ENCODE measurements at places on chromosomes 4 and X.

DNA sequence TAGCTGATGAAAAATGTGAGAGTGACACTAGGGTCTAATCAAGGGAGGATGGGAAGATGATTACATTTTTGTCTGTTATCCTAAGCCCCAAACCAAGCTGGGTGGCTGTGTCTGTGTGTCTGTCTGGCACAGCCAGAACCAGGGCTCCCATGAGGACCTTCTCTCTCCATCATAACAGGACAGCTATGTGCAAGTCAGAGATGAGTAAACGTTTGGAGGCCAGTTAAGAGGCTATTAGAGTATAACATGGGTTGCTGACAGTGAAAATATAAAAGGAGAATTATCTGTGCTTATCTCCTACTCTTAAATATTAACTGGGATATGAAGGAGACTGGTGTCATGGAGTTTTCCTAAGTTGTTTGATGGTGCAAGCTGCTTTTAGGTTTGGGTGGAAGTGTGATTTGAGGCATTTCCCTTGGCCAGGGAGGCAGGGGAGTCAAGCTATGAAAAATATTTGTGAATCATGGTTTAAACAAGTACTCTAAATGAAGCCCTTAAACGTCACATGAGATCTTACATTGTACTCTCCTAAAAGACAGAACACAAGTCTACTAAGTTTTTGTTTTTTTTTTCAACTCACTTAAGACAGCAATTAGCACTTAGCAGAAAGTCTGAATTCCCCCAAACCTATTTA, 156.2 kb downstream of the ENOX2 start:
- DNase-seq = no peak

- no peak for DNase-seq
These were observed 89.4 kb downstream of the EFNB1 start for GRCh38 chrX:68918202-68918601.

- no peak for DNase-seq
These were observed 29.7 kb downstream of the F9 start for GRCh38 chrX:139560221-139560620.

GRCh38 chrX:25928316-25928715, 209.8 kb upstream of the MAGEB18 start:
- no peak for DNase-seq

- DNase-seq = no peak
These were observed 511.6 kb upstream of the PRKX start for GRCh38 chrX:4225086-4225485.

DNA sequence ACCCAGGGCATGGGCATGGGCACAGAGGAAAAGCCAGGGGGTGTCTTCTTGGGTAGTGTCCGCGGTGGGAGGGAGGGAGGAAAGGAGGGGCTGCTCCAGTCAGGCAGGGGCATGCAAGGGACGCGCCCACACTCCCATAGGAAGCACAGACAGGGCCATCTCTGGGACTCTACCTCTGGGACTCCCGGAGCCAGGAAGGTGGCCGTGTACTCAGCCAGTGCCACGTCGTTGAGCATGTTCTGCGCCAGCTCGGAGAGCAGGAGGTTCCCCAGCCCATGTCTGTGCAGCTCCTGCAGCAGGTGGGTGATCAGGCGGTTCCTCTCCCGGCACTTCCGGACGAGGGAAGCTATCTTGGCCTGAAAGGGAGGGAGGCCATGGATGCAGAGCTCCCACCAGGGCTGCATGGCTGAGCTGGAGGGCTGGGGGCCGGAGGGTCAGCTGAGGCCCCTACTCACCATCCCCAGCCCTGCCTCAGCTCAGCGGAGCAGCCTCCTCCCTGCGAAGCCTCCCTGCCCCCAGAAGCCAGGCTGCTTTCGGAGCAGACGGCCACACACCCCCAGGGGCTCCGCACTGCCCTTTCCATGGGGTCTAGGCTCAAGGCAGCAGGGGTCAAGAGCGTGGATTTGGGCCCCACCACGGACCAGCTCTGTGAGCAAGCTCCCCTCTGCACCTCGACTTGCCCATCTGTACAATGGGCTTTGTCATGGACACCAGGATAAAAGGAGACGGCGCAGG, 44.6 kb downstream of the C4orf50 start:
- DNase-seq = no peak

- DNase-seq = no peak
These were observed 21.1 kb downstream of the PIGG start for GRCh38 chr4:519885-520682.

GRCh38 chr4:88965053-88965452, 91.9 kb downstream of the FAM13A start:
- no peak for DNase-seq

GRCh38 chr4:75745161-75745560, 20.8 kb downstream of the USO1 start:
- DNase-seq = no peak

- DNase-seq = no peak
These were observed 154.8 kb upstream of the ZFP42 start for GRCh38 chr4:187840814-187841213.

DNA sequence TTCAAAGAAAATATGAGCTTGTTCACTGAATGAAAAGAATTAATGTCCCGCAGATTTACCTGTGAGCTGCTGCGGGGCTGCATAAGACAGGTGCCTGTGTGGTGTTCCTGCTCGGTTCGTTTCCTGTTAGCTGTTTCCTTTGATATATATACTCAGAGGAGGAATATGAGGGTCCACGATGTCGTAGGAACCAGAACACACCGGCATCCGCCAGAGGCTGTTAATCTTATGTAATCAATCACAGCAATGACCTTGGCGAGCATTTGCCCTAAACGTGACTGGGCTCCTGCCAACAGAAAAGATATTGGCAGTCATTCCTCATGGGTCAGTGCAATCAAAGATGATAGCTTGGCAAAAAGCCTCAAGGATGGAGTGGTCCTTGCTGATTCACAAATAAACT, 260.1 kb downstream of the EVC2 start:
- DNase-seq = no peak

DNA sequence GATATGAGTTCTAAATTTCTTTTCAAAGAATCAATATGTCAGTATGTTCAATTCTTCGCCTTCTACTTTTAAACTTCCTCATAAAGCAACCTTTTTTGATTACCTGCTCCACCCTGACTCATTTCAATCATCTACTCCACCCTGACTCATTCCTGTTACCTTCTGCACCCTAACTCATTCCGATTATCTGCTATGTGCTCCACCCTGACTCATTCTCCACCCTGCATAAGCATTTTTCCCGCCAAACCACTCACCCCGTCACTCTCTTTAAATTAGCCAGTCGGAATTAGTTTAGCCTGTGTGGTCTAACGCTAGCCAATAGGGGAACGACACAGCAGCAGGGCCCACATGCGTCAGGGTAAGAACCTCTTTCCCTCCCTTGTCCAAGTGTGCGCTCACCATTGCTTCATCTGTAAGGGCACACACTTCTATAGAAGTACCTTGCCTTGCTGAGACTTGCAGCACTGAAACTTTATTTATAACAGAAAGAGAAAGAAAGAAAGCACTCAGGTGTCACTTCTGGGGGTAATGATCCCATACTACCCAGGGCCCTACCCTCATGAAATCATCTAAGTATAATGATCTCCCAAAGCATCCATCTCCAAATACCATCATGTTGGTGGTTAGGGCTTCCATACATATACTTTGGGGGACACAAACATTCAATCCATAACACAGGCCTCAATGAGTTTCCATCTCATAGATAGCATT, 875.2 kb downstream of the RAPGEF2 start:
- no peak for DNase-seq
